ENCODE measurements at places on chromosomes 16 and 17. TPM values are rescaled to one million over a fixed set of nuclear protein-coding genes. Genes with fewer than 3 reads are reported as not detected.

DNA sequence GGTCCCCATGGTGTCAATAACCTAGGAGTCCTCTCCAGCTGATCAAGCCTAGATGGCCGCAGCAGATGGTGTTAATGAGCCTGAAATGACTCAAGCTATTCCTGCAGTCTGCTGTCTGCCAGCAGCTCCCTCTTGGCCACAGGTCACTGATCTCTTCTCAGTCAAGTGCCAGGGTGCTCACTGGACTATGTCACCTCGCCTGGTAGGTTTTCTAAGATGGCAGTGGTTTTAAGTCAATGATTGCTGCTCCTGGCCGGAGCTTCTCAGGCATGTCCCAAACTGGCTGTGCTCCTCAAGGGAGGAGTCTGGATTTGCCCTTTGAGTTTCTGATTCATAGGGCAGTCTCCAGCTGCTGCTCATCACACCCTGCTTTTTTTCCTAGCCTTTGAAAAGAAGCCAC lies 58.6 kb upstream of the SHISA6 start:
- H3K27me3 ChIP-seq, result no peaks in the 10 kb centered on the region
- H3K36me3 ChIP-seq, result no peaks in the 10 kb centered on the region
- H3K27ac ChIP-seq, result no peak overlapping the region
- no peaks in the 10 kb centered on the region for H3K4me1 ChIP-seq

DNA sequence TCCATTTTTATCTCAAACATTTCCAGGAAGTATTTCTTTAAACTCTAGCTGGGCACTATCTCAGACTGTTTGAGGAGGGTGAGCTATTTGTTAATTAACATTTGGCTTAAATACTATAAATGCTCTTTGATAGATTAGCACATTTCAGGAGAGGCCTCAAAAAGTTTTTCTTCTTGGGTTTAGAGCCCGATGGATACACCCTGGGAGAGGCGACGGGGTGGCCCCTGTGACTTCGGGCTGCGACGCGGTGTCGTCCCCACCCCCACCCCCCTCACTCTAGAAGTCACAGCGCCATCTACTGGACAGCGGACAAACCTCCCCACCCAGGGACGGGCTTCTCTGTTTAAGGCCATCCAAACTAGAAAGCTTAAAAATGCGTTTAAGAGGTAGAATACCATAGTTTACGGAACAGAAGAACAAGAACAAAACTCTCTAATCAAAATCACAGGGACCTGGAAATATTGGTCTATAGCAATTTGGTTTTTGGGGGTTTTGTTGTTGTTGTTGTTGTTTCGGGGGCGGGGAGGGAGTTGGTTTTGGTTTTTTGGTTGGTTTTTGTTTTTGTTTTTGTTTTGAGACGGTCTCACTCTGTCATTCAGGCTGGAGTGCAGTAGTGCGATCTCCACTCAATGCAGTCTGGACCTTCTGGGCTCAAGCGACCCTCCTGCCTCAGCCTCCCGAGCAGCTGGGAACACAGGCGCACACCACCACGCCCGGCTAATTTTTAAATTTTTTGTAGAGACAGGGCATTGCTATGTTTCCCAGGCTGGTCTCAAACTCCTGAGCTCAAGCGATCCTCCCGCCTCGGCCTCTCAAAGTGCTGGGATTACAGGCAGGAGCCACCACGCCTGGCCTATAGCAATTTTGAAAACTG lies 254.4 kb downstream of the C16orf95 start:
- peaks cover 25% of the 10 kb centered on the region for H3K27me3 ChIP-seq
- peak; percentile 73 for DNase-seq
- no peak overlapping the region for H3K4me3 ChIP-seq
- H3K36me3 ChIP-seq, result no peaks in the 10 kb centered on the region

Gene CA5A
- not detected for total RNA-seq

- peak overlapping the region; percentile 49 for H3K27ac ChIP-seq
- H3K4me1 ChIP-seq, result peaks cover 29% of the 10 kb centered on the region
- no peaks in the 10 kb centered on the region for H3K27me3 ChIP-seq
- peaks cover 40% of the 10 kb centered on the region for H3K36me3 ChIP-seq
- peak; percentile 71 for DNase-seq
Measured at GRCh38 chr17:7323731-7324437, 5.3 kb downstream of the NEURL4 start.

Gene SPDYE4
- total RNA-seq, result not detected

Gene RANBP10
- 25.9 TPM for total RNA-seq

Gene IRX5
- not detected for total RNA-seq

- H3K27me3 ChIP-seq, result peaks cover 8% of the 10 kb centered on the region
- no peak for DNase-seq
- no peaks in the 10 kb centered on the region for H3K36me3 ChIP-seq
- H3K4me3 ChIP-seq, result no peak overlapping the region
- H3K27ac ChIP-seq, result no peak overlapping the region
Measured at GRCh38 chr16:47887496-47887895, 268.3 kb downstream of the ABCC12 start.

GRCh38 chr17:48993951-48994350 lies 3.2 kb upstream of the IGF2BP1 start:
- no peak overlapping the region for H3K27ac ChIP-seq
- no peak for DNase-seq
- H3K27me3 ChIP-seq, result peaks cover 62% of the 10 kb centered on the region
- peaks cover 30% of the 10 kb centered on the region for H3K4me1 ChIP-seq
- H3K36me3 ChIP-seq, result no peaks in the 10 kb centered on the region
- no peak overlapping the region for H3K4me3 ChIP-seq

- DNase-seq, result no peak
- no peak overlapping the region for H3K4me3 ChIP-seq
- no peak overlapping the region for H3K27ac ChIP-seq
- H3K36me3 ChIP-seq, result peaks cover 38% of the 10 kb centered on the region
Measured at GRCh38 chr17:57305908-57306504, 49.7 kb downstream of the MSI2 start.

Gene HOXB6
- total RNA-seq, result not detected

Gene STX1B
- 2.2 TPM for total RNA-seq

- H3K4me3 ChIP-seq, result peak overlapping the region; percentile 85
- peaks cover 53% of the 10 kb centered on the region for H3K4me1 ChIP-seq
- no peaks in the 10 kb centered on the region for H3K36me3 ChIP-seq
- no peak for DNase-seq
Measured at GRCh38 chr17:7213895-7214299, 5.7 kb downstream of the DLG4 start.

GRCh38 chr17:81251094-81251708 lies 12.1 kb downstream of the NDUFAF8 start:
- no peak overlapping the region for H3K27ac ChIP-seq
- no peak overlapping the region for H3K4me3 ChIP-seq
- H3K27me3 ChIP-seq, result no peaks in the 10 kb centered on the region
- peaks cover 11% of the 10 kb centered on the region for H3K4me1 ChIP-seq

Gene ENPP7
- not detected for total RNA-seq

- H3K27ac ChIP-seq, result no peak overlapping the region
- no peak for DNase-seq
- H3K4me1 ChIP-seq, result no peaks in the 10 kb centered on the region
- H3K4me3 ChIP-seq, result no peak overlapping the region
- peaks cover 1% of the 10 kb centered on the region for H3K27me3 ChIP-seq
Measured at GRCh38 chr17:44820631-44821212, 9.4 kb downstream of the GJC1 start.

GRCh38 chr17:56594320-56595107 lies 1.0 kb downstream of the NOG start:
- peak; percentile 55 for DNase-seq
- no peak overlapping the region for H3K27ac ChIP-seq
- H3K4me1 ChIP-seq, result peaks cover 43% of the 10 kb centered on the region
- H3K4me3 ChIP-seq, result peak overlapping the region; percentile 43

GRCh38 chr17:17750881-17751280 lies 69.6 kb downstream of the RAI1 start:
- peak overlapping the region; percentile 96 for H3K4me3 ChIP-seq
- peaks cover 81% of the 10 kb centered on the region for H3K4me1 ChIP-seq
- H3K27me3 ChIP-seq, result no peaks in the 10 kb centered on the region

Gene OR1A1
- not detected for total RNA-seq

GRCh38 chr16:84720177-84720579 lies 20.4 kb downstream of the USP10 start:
- H3K4me1 ChIP-seq, result peaks cover 55% of the 10 kb centered on the region
- peaks cover 30% of the 10 kb centered on the region for H3K36me3 ChIP-seq
- H3K4me3 ChIP-seq, result no peak overlapping the region
- no peaks in the 10 kb centered on the region for H3K27me3 ChIP-seq

Gene SMIM36
- total RNA-seq, result not detected

Gene KREMEN2
- total RNA-seq, result 0.18 TPM
